Activated CD4-positive, alpha-beta T cell treated with anti-CD3 and anti-CD28 coated beads, Interleukin-2, amount 50 U/mL, for 16 hours (primary cell): ENCODE measurements at places on chromosomes 3 and 15.

DNA sequence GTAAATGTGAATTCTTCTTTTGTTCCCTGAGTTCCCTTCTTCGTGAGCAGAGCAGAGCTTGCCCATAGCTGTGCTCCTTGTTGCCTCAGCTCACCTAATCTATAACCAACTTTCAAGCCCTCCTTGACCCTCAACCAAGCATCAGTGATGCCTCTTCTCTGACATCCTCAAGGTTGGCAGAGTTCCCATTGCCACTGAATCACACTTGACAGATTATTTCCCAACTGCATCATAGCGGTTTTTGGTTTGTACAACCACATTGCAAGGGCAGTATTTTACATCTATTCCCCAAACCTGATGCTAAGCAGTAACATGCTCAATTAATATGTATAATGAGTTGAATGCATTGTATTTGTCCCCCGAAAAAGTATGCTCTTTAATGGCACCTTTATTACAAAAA lies 133.0 kb upstream of the SNTN start:
- no peak for DNase-seq

DNA sequence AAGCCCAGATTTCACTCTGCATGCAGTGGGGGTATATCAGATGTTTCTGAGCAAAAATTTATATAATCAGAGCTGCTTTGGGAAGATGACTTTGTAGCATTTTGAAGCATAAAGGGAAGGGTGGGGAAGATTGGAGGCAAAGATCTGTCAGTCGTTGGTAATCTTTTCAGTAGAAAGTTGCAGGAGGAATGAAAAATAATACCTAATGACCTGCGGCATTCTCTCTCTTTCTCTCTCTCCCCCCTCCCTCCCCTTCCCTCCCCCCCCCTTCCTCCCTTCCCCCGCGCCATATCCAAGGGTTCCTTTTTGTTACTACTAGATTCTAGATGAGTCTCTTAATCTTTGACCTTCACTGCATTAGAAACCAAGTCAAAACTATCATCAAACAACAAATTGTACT lies 1.5 kb upstream of the DMXL2 start:
- DNase-seq, result no peak

DNA sequence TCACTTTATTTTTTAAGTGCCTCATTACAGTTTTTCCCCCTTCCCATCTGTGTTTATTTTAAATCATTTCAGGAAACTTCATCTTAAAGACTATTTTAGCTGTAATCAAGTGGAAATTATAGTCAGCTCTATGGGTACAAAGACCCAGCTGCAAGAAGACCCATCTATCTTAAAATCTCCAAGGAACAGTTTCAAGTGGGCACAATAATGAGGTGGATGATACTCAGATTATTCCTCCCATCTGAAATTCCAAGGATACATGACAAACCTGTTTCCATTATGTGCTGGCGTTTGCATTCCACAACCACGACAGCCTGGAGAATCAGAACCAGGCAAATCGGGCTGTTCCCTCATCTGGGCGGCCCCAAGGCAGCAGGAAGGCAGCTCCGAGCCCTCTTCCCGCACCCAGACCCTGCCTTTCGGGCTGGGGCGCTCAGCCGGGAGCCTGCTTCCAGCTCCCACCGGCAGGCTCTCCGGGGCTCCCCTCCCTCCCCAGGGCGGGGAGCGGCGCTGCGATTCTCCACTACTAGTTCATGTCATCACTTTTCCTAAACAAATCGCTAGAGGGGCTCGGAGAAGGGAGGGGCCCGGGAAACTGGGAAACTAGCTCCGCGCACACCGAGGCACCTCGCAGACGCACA lies at the start of gene MGLL:
Gene MGLL, minus strand, starts transcription at position 475 of the 641 bp plus-strand sequence. Its CDS starts 197 bp downstream, at position 278.
- DNase-seq, result no peak

- no peak for DNase-seq
Measured at GRCh38 chr3:175433026-175433674, 574.0 kb downstream of the NAALADL2 start.

DNA sequence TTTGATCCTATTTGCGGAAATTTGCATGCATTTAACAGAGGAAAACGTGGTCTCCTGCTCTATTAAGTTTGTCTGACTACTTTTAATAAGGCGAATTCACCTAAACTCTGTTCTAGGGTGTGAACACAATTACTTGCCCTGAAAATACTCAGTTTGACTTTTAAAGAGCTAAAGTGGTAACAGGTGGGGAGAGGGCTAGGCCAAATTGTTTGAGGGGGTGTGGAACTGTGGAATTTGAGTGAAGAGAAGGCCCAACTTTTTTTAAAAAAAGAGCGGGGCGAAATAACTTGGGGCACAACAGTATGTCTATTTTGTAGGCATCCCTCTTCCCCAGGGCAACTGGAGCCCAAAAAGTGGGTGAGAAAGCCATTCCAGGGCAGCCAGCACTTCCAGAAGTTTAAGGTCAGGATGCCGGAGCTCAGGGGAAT lies 580 bp upstream of the FXR1 start:
- peak; percentile 5 for DNase-seq

DNA sequence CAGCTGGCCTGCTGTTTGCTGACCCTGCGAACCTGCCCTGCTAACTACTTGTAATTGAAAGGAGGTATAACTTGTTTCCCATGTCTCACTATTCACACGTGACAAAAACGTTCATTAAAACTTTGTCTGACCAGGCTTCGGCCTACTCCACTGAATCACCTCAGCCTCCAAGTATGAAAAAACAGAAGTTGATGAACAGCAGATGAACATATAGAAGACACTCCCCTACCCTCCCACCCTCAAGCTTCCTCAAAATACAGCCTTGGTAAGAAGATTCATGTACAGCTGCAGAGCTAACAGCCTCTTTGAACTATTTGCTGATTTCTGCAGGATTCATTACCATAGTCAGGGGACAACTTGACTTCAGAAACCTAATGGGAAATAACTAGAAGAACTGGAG lies 10.7 kb downstream of the RBM15B start:
- DNase-seq, result no peak

DNA sequence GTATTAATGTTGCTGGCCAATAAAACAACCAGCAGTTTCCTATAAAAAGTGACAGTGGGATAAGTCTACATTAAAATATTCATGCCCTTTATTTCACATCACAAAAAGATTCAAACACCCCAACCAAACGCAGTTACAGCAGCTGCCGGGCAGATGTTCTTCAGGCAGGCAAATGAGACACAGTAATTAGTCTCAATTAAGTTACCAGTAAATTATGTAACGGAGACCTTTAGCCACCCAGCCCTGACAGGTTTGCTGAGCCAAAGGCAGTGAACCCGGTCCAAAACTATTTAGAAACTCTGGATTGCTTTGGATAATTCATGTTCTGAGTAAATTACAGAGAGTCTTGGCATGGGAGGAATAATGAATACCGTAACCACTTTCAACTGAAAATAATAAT lies 289.2 kb upstream of the LYSMD4 start:
- no peak for DNase-seq

DNA sequence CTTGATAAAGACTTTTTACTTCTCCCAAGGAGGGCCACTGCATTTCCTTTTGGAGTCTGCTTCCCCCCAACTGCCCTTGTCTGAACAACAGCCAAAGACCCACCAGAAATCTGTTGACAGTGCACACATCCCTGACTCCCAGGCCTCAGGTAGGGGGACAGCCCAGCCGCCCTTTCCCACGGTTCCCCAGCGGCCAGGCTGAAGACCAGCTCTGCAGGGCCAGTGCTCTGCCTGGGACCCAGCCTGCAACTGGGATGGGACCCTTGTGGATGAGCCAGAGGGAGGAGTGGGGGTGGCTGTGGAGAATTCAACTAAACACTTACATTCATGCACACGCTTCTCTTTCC lies 8.1 kb upstream of the PRR23E start:
- no peak for DNase-seq

DNA sequence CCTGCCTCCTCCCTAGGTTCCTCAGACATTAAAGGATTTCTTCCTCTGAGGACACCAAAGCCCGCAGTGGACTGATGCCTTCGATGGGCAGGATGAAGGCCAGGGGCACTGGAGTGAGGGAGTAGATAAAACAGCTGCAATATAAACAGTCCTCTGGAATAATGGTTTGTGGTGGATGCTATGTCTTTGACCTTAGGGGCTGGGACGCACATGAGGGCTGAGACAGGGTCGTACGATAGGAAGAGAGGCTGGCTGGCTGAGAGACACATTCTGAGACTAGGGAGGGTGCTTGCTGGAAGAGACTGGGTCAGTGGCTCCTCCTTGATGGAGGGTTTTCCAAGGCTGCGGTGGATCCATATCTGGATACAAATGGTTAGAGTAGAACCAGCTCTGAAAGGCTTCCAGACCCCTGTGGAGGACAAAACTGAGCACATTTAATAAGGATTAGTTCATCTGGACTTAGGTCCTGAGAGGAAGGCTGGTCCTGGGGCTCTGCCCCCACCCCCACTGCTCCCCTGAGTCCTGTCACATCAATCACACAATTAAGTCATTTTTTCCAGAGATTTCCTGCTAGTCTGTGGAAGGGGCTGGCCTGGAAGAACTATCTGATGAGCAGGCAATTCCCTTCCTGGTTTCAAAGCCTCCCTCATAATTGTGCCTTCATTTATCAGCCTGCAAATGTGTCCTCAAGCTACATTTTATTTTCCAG lies 15.8 kb downstream of the TBC1D21 start:
- DNase-seq, result no peak

- no peak for DNase-seq
Measured at GRCh38 chr3:137163241-137163871, 205.6 kb downstream of the IL20RB start.

DNA sequence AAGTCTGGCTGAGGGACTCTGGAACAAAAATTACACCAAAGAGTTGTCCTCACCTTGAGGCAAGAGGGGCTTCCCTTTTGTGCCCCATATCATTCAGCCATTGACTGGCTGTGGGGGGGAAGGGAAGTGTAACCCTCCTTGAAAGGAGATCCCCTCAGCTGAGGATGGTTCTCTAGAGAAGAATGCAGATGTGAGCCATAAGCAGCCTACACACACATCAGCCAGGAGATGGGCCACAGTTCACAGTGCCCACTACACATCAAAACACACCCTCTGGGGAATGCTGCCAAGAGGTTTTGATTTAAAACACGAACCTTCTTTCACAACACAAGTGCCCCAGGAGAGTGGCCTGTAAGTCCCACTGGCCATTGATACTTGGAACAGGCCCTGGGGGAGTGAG lies 231.2 kb upstream of the CTDSPL start:
- DNase-seq, result no peak

DNA sequence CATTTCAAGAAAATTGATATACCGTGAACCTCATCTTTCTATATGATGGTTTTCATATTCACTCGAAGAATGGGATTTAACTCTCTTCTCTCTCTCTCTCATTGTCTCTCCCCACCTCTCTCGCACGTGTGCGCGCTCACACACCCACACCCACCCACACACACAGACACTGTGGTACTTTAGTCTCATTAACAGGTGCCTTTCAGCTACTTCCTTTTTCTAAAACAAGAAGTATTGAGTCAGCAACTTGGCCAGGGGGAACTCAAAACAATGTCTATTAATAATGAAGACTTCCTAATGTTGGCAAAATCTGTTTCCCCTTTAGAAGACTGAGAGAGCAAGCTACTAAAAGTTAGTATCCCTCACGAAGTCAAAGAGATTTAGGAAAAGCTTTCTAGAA lies 150.7 kb downstream of the TMCO5A start:
- peak; percentile 46 for DNase-seq

GRCh38 chr3:20097015-20097414 lies 56.8 kb downstream of the KAT2B start:
- DNase-seq, result no peak

- peak; percentile 10 for DNase-seq
Measured at GRCh38 chr3:179589143-179589542, 15.3 kb downstream of the MRPL47 start.

GRCh38 chr3:20511863-20512505 lies 326.0 kb upstream of the SGO1 start:
- peak; percentile 25 for DNase-seq

- DNase-seq, result no peak
Measured at GRCh38 chr3:3627114-3627513, 172.1 kb upstream of the LRRN1 start.

DNA sequence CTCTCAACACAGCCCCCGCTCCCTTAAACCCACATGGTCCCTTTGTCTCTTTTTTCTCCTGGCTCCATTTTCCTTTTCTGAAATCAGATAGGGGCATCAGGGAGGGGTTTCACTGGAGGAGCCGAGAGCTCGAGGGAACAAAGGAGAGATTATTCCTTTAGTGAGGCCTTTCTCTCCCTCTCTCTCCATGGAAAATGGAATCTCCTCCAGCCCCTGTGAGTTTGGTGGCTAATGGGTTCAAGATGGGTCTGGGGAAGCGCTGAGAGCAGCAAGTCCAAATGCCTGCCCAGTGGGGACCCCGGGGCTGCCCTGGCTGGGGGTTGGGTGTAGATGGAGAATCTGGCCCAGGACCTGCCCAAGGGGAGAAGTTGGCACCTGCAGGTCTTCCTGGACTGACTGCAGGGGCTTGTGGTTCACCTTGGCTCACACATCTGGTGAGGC lies 56.8 kb downstream of the ITGA11 start:
- no peak for DNase-seq

DNA sequence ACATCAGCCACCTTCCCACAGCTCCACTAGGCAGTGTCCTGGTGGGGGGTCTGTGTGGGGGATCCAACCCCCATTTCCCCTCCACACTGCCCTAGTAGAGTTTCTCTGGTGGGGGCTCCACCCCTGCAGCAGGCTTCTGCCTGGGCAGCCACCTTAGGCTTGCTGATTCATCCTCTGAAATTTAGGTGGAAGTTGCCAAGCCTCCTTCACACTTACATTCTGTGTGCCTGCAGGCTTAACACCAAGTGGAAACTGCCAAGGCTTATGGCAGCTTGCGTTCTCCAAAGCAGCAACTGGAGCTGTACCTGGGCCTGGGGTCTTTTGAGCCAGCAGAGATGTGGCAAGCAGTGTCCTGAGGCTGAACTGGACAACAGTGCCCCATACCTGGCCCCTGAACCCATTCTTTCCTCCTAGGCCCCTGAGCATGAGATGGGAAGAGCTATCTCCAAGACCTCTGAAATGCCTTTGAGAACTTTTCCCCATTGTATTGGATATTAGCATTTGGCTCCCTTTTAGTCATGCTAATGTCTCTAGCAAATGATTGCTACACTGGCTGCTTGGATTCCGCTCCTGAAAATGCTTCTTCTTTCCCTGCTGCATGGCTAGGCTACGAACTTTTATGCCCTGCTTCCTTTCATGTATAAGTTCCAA lies 32.5 kb downstream of the CPN2 start:
- DNase-seq, result no peak

DNA sequence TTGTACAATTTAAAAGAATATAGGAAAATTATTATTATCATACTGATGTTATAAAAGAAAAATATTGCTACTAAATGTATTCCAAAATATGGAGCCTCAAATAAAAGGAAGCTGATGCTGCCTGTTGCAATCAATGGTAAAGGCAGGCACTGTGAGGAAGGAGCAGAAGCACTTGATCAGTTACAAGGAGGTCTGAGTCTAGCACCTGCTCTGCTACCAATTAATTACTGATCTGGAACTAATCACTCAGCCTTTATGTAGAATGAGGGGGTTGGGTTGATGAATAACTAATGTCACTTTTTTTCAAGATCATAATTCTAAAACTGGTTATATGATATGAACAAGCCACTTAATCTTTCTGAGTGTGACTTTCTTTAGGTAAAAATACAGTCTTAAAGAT lies 5.5 kb downstream of the ADGRG7 start:
- DNase-seq, result no peak

- DNase-seq, result no peak
Measured at GRCh38 chr3:16670191-16670590, 65.0 kb upstream of the DAZL start.
